ENCODE measurements at places on chromosomes 6 and 20. TPM values are rescaled to one million over a fixed set of nuclear protein-coding genes. Genes with fewer than 3 reads are reported as not detected.

Gene PRR18
- polyA plus RNA-seq, result 0.50 TPM

Gene HLA-DRB1
- polyA plus RNA-seq, result 8.9 TPM

Gene NKX2-4
- polyA plus RNA-seq, result not detected

Gene ULBP2
- polyA plus RNA-seq, result 0.81 TPM

Gene DLL1
- 17.0 TPM for polyA plus RNA-seq

Gene SAMD3
- polyA plus RNA-seq, result 0.83 TPM

Gene RIN2
- 27.9 TPM for polyA plus RNA-seq

Gene ZNF311
- 2.4 TPM for polyA plus RNA-seq

Gene MYH7B
- polyA plus RNA-seq, result 18.4 TPM

Gene POU5F1
- 1.2 TPM for polyA plus RNA-seq

Gene FITM2
- 7.4 TPM for polyA plus RNA-seq

Gene HLA-DQA1
- polyA plus RNA-seq, result 1.2 TPM

All from muscle of back (tissue), 13 donors.